ENCODE measurements at places on chromosomes 4 and X.

DNA sequence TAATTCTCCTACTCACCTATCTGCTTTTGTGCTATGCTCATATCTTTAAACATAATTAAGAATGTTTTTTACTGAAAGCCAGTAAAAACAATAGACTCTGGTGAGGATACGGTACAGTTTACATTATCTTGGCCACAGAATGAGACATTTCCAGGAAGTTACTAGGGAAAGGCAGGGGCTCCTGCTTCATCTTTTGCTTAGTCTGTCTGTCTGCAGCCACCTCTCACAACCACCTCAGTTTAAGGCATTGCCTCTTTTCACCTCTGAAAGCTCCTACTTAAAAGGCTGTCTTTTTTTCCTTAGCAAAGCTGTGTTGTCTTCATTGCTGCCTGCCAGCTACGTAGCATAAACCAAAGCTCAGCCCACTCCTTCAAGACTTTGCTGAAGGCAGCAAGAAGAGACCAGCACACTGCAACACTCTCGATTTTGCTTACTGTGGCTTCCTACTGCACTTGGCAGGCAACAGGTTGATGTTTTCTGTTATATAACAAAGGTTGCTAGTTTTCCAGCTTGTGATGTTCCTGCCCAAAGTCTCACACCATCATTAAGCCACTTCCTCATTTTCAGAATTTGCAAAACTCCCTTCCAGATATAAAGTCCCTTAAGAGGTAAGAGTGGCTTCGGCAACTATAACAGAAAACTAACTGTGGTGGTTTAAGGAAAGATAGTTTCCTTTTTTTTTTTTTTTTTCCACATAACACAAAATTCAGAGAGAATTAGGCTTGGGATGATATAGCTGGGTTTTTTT lies 432.9 kb downstream of the GRXCR1 start:
- no peak for DNase-seq

GRCh38 chrX:139112432-139112831 lies 400.9 kb upstream of the FGF13 start:
- DNase-seq = no peak

- DNase-seq = peak; percentile 39
These were observed 2.1 kb downstream of the SEPTIN11 start for GRCh38 chr4:76951672-76952010.

- DNase-seq = no peak
These were observed 44.6 kb downstream of the GABRB1 start for GRCh38 chr4:47075919-47076318.

GRCh38 chr4:175951794-175952193 lies 113.8 kb upstream of the WDR17 start:
- DNase-seq = no peak

- DNase-seq = no peak
These were observed 154.1 kb upstream of the TRAM1L1 start for GRCh38 chr4:117239434-117239833.
